Right cardiac atrium (tissue), 5 donors: ENCODE measurements at places on chromosomes 16 and 17. TPM values are rescaled to one million over a fixed set of nuclear protein-coding genes. Genes with fewer than 3 reads are reported as not detected.

The FOXL1 gene
- polyA plus RNA-seq, result 0.75 TPM

The KRT36 gene
- polyA plus RNA-seq, result not detected

DNA sequence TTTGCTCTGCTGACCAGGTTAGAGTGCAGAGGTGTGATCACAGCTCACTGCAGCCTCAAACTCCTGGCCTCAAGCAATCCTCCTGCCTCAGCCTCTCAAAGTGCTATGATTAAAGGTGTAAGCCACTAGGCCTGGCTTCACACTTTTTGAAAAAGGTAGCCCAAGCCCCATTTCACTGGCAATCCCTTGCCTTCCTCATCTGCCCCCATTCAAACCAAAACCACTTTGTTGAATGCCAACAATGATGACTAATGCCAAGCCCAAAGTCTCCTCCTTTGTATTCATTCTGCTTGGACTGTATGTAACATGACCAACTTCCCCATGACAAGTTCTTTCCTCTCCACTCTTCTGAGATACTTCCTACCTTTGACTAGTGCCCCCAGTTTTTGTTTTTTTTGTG lies 33.1 kb downstream of the N4BP1 start:
- no peak for DNase-seq

DNA sequence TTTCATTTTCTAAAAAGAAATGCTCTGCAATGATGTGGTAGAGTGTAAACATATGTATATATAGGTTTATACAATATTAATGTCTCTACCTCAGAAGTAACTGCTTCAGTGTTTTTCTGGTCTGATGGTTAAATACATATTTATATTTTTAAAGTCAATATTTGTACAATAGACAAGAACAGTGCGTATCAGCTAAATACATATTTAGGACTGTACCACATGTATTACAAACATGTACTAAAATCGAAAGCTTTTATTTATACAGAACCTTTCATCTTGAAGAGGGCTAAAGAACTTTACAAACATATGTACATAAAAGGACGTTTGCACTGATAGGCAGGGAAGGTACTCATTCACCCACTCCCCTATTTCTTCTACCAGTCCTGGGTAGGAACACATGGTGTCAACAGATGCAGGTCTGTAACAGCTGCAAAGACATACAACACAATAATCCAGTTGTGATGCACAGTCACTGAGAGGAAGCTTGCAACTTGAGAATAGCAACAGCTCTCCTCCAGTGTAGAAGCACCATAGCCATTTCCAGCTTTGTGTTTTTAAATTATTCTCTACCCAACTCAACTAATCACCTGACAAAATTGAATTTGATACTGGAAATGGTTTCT lies 206.9 kb upstream of the C17orf78 start:
- DNase-seq, result no peak

- DNase-seq, result no peak
These were observed 65.9 kb downstream of the VPS35L start for GRCh38 chr16:19621445-19621844.
